Natural killer cell (primary cell): ENCODE measurements at places on chromosomes 13 and 19.

- DNase-seq: peak; percentile 47
Observed at GRCh38 chr19:13835791-13836723, 40.8 kb downstream of the ZSWIM4 start.

GRCh38 chr19:10654610-10655456, 687 bp downstream of the ILF3 start:
- peak; percentile 83 for DNase-seq

DNA sequence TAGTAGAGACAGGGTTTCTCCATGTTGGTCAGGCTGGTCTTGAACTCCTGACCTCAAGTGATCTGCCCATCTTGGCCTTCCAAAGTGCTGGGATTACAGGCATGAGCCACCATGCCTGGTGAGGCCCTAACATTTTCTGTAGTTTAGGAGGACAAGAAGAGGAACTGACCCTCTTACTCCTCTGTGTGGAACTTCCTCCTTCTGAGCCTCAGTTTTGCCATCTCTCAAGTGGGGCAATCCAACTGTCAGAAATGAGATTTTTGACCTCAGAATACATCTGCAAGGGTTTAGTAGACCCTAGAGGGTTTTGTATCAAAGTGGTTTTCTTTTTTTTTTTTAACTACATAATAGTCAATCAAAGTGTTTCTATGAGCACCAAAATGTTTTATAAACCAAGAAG, 2.4 kb downstream of the DKKL1 start:
- DNase-seq: no peak

DNA sequence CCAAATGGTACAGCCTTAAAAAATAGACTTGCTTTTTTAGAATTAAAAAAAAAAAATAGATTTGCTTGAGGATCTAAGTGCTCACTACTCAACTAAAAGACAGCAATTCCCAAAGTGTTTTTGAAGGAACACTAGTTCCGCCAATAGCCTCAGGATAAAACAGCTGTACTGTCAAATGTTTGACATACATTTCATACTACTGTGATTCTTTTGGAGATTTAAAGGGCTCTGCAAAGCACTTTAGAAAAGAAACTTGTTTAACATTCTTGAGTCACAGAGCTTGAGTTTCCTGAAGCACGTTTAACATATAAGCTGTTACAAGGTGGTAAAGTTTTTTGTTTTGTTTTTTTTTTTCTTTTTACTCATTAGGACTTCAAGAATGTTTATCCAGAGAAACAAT, 23.1 kb upstream of the KLF5 start:
- DNase-seq: no peak

DNA sequence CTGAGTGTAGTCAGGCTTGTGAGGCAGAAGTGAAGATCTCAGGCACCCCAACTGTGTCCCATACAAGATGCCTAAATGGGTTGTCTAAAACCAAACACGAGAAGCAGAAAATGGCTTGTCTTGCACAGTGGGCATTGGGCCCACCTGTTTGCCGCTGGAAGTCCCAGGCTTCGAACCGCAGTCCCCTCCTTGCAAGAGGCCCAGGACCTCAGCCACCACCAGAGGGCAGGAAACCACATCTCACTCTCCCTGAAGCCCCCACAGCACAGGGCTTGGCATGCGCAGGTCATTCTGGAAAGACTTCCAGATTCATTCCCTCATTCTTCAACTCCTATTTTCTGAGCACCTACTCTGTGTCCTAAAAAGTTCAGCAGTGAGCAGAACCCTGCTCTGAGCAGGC, 973.7 kb downstream of the UQCRFS1 start:
- no peak for DNase-seq

DNA sequence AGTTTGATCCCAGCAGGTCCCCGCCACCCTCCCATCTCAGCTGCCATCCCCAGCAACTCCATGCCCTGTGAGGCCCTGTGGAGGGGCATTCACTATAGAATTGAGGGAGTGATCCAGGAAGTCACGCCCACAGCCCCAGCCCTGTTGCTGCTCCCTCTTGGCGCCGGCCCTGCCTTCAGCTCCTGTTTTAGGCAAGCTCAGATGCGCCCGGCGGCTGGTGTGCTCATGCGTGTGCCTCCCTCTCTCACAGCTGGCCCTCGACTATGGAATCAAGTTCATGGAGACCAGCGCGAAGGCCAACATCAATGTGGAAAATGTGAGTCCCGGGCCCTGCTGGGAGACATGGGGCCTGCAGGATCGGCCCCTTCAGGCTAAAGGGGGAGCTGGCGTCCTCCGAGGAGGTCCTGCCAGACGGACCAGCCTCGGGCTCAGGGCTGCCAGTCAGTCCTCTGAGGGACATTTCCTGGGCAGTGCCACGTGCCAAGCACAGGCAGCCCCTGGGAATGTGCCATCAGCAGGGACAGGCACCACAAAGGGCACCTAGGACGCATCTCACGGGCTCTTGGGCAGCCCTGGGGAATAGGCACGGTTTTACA, 15.6 kb upstream of the HSH2D start:
- DNase-seq: no peak

- DNase-seq: no peak
Observed at GRCh38 chr19:28744943-28745342, 468.0 kb downstream of the UQCRFS1 start.
